Skeletal muscle cell (primary cell): ENCODE measurements at places on chromosomes 12 and 14.

GRCh38 chr12:359091-359490 lies 30.0 kb downstream of the KDM5A start:
- no peak for DNase-seq

DNA sequence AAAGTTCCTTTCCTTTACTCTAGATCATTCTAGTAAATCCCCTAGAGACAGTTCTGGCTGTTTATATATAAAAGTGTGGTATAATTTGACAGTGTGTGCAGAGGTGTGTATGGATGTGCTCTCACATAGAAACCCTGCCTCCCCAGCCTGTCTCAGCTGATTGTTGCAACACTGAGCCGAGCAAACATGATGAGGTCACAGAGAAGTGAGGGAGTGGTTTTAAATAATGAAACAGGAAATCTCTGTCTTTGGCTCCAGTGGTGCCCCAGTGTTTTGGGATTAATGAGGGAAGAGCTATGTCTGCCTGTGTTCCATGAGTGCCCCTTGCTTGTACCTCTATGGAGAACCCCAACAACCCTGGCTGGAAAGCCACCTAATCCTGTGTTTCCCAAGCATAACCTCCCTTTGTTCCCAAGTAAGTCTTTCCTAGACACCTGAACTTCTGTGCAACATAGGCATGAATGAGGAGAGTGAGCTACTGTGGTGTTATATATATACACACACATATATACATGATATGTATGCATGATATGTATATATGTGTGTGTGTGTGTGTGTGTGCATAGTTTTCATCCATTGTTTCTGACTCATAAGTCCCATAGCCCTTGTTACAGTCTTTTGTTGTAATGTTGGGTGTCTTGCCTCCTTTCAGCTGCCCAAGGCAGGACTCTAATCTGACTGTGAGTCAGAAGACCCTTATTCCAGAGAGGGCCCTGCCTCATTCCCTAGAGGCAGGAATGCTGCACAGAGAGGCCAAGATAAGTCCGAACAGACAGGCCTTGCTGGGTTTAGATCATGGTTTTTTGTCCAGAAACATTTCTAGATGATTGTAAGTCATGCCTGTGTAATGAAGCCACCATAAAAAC lies 18.0 kb downstream of the TRAF3 start:
- peak; percentile 83 for DNase-seq

- no peak for DNase-seq
Measured at GRCh38 chr12:120831648-120832267, 72.4 kb downstream of the SPPL3 start.

GRCh38 chr12:69880571-69880970 lies 55.5 kb downstream of the MYRFL start:
- DNase-seq = no peak

DNA sequence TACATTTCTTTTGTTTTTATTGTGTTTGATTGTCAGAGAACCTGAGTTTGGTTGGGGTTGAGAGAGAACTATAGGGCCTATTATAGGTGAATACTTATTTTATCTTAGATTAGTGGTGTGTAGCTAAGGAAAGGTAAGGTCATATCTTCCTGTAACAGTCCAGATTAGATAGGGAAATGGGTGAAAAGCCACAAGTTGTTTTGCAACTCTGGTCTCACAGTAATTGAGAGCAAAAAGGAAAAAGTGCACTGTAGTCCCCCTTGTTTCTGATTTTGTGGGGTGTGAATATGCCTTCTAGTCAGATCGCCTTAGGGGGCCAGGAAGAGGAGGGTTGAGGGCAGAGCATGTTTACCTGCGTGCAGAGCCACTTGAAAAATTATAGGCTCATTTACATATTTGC lies 8.9 kb downstream of the MSRB3 start:
- no peak for DNase-seq

DNA sequence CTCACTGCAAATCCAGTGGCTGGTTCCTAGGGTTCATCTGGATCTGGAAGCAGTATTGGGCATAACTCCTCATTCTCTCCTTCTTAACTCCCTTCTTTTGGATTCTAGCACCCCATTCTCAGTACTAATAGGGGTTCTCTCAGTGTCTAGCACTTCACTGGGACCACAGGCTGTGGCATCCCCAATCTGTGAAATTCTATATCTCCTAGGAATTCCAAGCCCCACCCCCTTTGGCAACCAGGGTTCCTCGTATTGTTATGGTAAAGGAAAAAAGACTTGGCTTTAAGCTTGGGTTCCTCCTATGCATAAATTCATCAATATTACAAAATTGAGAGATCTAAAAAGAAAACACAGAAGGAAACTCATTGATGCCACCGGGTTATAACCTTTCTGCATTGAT lies 45.0 kb upstream of the FBXO21 start:
- no peak for DNase-seq

- no peak for DNase-seq
Measured at GRCh38 chr12:114450019-114450418, 44.1 kb upstream of the TBX5 start.

DNA sequence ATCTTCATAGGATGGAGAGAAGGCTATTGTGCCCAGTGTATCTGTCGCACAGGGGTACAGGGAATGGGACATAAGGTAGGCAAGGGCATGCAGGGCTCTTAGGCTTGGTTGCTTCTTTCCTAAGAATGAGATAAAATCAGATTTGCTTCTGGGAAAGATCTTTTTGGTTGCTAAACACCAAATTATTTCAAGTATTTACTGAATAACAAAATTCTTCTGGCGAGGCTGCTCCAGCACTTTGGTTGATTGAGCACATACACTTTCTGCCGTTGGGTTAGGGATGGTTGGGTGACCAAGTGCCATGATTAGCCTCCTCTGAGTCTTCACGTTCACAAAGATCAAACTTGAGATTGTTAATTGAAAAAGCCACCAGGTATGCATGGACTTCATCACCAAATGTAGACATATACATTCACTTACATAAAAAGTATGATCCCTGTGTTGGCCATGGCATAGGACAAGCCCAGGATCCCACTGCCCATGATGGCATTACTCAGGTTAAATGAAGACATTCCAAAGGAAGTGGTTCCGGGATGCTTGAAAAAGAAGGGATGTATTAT lies 38.2 kb downstream of the SLC38A4 start:
- DNase-seq = no peak

DNA sequence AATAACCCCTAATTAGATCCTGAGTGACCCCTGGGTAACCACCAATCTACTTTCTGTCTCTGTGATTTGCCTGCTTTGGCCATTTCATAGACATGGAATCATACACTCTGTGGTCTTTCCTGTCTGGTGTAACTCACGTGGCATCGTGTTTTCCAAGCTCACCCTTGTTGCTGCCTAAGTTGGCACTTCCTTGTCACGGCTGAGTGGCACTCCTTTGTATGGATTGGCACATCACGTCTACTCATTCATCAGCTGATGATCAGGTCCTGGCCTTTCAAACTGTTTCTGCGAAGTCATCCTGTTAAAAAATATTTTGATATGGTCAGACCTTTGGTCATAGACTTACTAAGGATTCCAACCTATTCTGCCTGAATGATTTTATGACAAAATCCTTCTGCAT lies 87.7 kb downstream of the GLT1D1 start:
- no peak for DNase-seq

GRCh38 chr12:112851024-112851777 lies 55.6 kb upstream of the OAS1 start:
- no peak for DNase-seq

DNA sequence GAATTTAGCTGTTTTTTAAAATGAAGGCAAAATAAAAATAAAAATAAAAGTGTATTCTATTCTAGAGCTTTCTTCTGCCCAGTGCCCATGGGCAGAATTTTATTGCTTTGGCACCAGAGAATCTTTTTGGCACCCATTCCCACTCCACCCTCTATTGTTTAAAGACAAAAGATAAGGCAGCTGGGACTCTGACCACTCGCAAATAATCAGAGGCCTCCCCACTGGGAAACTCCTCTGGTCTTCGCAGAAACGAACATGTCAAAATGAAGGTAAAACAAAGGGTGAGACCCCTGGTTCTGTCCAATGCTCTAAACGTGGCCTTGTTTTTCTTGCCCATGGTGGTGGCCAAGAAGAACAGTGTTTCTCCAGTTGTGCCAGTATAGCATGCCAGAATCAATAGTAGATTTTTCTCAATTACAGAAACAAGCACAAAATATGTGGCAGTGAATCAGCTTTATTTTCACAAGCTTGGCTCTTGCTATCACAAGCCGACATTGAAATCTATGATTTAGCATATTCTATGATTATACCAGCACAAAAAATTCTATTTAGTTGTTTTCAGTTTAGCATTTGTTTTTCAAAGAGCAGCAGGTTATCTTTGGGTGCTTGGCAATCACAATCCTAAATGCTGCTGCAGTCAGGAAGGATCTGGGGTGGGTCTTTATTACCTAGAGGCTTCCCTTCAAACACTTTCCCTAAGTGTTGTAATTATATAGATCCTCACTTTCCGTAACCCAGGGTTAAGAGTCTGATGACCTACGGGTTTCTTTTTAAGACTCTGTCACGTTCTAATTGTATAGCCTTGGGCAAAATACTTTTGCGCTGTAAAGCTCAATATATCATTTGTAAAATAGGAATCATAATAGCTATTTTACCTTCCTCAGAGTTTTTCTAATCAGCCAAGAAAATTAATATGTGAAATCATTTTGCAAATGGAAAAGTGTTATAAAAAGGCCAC lies 50.5 kb downstream of the KITLG start:
- DNase-seq = no peak

DNA sequence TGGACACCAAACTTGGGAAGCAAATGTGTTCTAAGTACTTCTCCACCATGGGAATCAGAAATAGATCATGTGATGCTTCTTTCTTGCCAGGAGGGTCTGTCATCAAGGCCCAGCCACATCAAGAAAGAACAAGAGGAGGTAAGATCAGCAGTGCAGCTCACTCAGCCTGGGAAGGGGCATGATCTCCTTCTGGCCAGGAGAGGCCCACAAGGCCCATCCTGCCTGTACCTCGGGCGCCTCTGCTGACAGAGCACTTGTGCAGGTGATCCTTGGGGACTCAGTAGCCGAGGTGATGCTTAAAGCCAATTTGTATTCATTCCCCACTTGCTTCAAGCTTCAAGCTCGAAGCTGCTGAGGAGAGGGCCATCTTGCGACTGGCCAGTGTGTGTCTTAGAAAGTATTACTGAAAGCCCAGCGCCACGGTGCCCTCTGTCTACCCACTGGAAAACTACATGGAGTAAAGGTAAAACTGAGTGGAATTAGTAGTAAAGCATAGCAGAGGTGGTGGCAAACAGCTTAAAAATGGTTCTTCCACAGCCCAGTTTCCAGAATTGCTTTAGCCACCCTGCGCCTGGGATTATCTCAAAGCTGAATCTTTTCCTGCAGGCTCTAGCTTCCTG lies 26.2 kb downstream of the RTRAF start:
- DNase-seq = no peak

DNA sequence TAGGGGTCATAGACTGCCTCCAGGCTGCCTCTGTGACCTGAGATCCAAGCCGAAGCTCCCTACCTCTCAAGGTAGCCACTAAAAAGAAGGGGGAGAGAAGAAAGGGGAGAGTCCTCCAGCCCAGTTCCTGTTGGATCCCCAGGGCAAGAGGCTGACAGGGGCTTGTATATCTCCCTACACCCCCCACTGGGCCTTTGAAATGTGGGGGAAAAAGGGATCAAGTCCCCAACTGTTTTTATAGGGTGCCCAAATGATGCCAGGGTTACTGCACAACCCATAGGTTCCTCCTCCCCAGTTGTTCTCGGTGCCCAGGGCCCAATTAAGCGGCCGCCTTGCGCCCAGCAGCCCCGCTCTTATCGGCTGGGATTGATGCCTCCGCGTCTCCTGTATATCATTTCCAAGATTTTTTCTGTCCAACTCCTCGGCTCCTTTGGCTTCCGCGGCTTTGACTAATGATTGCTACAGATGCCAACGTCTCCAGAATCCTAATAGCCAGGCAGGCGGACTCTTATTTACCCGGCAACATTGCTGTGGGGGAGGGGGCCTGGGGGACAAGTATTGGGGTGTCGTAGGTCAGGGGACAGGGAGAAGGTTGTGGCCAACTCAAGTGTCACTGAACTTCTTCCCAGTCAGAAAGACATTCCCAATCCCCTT lies 7.6 kb upstream of the HOXC4 start:
- no peak for DNase-seq

GRCh38 chr12:45660330-45660729 lies 69.2 kb upstream of the ARID2 start:
- no peak for DNase-seq

DNA sequence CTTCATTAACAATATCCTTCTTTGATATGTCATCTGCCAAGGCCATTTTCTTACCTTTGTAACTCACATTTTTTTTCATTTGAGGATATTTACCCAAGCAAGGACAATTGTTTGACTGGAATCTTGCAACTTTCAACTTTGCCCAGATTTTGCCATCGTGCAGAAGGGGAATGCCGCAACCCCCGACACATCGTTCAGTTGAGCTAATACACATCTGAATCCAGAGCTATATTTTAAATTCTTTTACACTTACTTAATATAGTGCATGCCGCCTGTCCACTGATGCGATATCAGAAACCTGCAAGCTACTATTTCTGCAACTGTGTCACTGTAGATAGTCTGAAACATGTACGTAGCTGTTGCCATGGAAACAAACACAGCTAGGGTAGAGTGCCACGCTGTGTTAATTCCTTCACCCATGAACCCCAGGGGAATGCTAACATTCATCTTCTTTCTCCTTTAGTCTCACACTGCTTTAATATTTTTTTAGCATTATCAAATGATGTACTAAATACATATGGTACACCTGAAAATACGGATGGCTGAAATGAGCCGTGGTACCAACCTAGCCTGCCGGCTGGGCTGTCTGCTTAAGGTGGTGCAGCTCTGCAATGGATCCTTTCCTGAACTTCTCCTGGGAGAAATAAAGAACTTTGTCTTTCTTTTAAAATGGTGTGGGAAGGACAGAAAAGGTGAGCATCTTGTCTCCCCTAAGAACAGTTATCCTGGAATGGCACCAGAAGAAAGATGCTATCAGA lies 77.0 kb upstream of the FOXN3 start:
- no peak for DNase-seq

GRCh38 chr14:104886690-104887622 lies 21.9 kb downstream of the CEP170B start:
- no peak for DNase-seq

- no peak for DNase-seq
Measured at GRCh38 chr14:87630846-87631245, 362.1 kb downstream of the GALC start.

DNA sequence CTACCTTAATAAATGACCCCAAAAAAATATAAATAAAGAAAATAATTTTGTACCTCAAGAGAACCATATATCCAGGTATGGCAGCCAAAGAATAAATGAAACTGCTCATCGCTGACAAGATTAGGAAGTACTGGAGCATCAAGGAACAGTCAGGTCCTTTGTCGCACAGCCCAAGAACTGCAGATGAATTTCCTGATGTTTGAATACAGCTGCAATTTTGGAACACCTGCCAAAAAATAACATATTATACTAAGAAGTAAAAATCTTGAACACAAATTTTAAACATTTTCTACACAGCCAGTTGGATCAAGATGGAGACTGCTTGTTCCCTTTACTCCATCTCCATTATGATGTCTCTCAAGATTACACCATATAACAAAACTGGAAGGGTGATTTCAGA lies 42.6 kb downstream of the SLCO1A2 start:
- no peak for DNase-seq

- no peak for DNase-seq
Measured at GRCh38 chr12:46518169-46518568, 145.6 kb upstream of the SLC38A2 start.
